Kidney glomerular epithelial cell (primary cell): ENCODE measurements at places on chromosomes 3 and 15.

DNA sequence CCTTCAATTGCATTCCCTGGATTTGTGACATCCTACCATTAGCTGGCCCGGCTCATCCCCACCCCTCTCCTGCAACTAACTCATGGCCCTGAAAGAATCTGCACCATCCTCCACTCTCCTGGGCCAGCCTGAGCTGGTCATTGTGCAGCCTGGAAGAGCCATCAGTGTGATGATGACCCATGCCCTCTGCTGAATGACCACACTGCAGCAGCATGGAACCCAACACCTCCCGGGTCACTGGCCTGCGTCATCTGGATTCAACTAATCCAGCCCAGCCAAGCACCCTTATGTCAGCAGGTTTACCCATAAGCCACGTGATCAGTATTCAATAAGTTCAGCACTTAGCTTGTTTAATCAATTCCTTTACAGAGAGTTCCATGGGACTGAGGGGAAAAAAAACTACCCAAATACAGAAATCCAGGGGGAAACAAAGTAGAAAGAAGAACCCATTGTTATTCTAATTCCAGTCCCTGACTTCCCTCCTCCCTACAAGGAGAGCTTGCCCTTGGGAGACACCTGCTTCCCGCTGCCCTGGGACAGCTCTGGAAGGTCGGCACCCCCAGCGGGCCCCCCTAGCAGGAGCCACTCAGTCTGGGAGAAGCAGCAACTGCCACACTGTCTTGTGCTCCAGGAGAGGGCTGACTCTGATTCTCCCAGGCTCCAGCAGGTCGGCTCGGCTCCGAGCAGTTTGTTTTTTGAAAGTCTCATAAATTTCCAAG is 309.1 kb upstream of the TLE3 start:
- no peak for DNase-seq

DNA sequence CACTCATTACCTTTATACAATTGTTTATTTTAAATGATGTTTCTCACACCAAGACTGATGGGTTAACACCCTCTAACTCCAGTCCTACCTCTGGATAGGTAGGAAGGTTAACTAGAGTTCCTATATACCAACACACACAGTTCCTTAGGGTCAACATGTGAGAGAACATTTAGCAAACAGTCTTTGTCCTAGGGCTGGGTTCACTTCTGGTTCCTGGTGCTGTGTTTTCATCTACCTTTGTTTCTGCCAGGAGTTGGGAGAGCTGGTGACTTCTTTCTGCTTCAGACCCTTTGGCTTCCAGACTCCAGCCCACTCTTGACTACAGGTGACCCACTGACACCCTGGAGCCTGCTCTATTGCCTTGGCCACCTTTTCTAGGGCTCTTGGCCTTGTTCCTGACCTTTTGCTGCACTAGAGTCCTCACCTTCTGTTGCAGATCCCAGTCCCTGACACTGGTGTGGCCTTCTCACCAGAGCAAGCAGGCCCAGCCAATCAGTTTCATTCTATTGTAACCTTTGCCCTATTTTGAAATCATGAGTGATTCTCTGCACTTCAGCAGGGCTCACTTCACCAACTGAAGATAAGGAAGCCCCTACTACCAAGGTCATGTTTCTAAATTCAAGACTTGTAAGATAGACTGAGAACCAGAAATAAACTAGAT is 50.0 kb upstream of the SECISBP2L start:
- no peak for DNase-seq

GRCh38 chr3:181567311-181568075 is 144.2 kb upstream of the SOX2 start:
- no peak for DNase-seq

GRCh38 chr3:123663977-123664376 is 79.1 kb upstream of the HACD2 start:
- DNase-seq: no peak

DNA sequence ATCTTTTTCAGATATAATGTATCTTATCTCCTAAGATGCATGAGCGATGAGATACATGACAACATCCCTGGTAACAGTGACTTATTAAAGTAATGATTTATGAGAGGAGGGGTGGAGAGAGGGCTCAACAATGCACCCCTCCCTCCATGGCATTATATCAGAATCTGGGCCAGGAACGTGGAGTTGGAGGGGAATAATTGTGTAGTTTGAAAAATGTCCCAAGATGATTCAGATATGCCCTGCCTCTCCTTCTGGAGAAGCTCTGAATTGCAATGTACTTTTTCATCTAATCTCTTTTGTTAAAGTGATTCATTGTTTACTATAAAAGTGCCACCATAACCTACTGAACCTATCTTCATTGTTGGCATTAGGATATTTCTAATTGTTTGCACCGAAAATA is 86.5 kb downstream of the FRMD4B start:
- DNase-seq: peak; percentile 44

GRCh38 chr15:77023576-77024272 is 28.8 kb downstream of the PSTPIP1 start:
- DNase-seq: no peak
